ENCODE measurements at places on chromosomes 7 and 10.

DNA sequence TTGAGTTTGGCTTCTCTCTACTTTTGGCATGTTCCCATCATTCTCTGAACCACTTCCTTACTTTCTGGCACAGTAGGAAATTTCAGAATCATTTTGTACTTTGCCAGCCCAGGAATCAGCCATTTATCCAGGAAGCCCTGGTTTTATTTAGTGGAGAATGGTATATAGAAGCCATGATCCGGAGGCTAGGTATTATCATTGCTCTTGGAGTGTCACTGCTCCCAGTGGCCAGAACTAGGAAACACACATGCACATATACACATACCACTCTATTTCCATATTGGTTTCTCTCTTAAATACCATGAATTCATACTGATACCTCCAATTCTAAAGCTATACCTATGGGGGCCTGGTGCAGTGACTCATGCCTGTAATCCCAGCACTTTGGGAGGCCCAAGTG is 36.3 kb downstream of the SUFU start:
- no peak for DNase-seq

DNA sequence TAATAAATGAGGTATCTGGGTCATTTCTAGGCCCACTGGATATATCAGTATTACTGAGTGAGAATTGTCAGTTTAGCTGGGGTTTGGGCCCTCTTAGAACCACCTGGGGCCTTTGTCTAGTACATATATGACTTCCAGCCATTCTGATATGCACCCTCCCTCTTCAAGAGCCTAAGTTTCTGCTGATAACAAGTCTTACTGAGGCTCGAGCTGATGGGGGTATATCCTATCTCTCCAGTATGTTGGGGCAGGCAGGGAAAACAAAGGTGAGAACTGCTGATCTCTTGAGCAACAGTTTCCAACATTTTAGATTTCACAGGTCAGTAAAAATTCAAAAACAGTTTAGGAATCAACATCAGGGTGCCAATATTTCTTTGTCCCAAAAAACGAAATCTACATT is 10.8 kb upstream of the ZNRF2 start:
- DNase-seq = no peak

GRCh38 chr10:122974023-122974422 is 6.2 kb upstream of the PSTK start:
- DNase-seq = no peak

DNA sequence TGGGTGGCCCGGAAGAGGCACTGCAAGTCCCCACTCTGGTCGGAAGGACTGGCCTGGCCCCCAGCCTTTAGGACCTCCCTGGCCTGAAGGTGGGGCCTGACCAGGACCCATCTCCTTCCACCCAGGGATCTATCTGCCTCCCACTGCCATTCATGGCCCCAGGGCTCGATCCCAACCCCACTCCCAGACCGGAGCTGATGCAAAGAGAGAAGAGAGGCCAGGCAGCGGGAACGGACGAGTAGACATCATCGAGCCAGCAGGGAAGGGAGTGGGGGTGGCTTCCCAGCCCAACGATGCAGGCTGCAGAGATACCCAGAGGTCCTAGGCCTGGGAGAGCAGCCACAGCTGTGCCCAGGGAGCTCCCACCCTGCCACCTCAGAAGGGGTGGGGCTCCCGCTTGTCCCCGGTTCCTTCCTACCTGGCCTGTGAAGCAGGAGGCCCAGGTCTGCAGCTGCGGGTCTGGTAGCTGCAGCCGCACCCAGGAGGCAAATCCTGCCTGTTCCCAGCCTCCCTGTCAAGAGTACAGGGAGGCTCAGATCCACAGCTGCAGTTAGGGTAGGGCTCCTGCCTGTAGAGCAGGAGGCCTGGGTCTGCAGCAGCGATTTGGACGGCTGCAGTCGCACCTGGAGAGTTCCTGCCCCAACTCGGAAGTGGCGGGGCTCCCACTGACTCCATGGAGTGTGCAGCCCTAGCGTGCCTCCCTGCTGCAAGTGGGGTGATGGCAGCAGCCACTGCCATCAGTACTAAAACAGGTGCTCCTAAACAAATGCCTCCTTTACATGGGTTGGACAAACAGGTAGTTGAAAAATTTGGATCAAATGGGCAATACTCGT is 1151.0 kb upstream of the PHF14 start:
- no peak for DNase-seq

DNA sequence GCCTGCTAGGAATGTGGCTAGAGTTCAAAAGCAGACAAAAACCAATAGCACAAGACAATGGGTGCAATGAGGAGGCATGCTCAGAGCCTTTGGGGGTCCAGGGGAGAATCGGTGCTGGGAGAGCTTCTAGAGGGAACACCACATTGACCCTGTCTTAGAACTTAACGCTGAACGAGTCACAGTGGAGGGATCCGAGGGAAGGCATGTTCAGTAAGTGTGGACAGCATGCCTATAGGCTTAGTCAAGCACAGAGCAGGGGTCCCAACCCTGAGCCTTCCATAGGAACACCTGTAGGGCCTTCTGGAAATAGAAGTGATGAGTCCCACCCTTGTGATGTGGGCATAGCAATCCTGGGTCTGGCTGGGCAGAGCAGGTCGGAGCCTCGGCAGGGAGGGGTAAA is 148.7 kb downstream of the PKD1L1 start:
- DNase-seq = no peak

GRCh38 chr7:148590471-148590870 is at the start of gene C7orf33:
Gene C7orf33, plus strand, starts transcription at chr7:148590766. Its CDS starts 160 bp downstream, at chr7:148590926.
- DNase-seq = peak; percentile 83

All from retina (tissue), 1 donor.